MG63 (cell line): ENCODE measurements at places on chromosomes 11 and 22.

GRCh38 chr11:27401833-27402316 lies 38.9 kb upstream of the CCDC34 start:
- no peak for DNase-seq

- DNase-seq: no peak
These were observed 88.5 kb upstream of the ALX4 start for GRCh38 chr11:44398266-44399030.

- peak; percentile 16 for DNase-seq
These were observed 105.5 kb downstream of the DSCAML1 start for GRCh38 chr11:117691516-117691915.

- no peak for DNase-seq
These were observed 25.3 kb downstream of the PLEKHB1 start for GRCh38 chr11:73671701-73672100.

- no peak for DNase-seq
These were observed 70.5 kb downstream of the UBASH3B start for GRCh38 chr11:122726028-122726427.

DNA sequence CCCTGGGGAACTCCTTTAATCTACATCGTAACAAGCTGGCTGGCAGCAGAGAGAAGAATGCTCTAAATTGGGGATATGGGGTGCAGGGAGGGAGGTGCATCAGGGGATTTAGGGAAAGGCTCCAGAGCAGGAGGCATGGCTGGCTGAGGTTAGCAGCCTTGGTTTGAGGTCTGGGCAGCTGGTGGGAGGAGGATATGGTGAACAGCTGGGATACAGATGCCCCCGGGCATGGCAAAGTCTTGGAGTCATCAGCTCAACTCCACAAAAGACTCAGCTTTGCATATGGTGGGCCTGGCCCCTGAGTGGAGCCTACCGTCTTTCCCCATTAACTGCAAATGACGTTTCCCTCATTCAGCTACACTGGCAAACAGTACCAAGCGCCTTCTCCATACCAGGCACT lies 5.4 kb downstream of the FAM83F start:
- DNase-seq: no peak

DNA sequence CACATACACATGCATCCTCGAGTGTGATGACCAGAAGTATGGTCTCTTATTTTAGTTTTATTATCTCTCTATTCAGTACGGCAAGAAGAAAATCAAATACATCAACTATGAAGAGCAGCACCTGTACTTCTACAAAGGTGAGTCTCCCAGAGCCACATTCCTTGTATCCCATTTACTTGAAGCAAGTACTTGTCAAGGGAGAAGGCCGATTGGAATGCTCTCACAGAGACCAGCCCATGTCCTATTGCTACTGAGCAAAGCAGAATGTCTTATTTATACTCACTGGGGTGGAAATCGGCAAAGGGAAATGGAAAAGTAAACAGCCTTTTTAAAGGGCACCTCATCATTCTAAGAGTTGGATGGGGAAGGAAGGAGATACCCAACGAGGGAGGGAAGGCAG lies 72.6 kb upstream of the OR5AK2 start:
- DNase-seq: no peak

GRCh38 chr11:65583589-65583988 lies 7.7 kb downstream of the EHBP1L1 start:
- DNase-seq: no peak

DNA sequence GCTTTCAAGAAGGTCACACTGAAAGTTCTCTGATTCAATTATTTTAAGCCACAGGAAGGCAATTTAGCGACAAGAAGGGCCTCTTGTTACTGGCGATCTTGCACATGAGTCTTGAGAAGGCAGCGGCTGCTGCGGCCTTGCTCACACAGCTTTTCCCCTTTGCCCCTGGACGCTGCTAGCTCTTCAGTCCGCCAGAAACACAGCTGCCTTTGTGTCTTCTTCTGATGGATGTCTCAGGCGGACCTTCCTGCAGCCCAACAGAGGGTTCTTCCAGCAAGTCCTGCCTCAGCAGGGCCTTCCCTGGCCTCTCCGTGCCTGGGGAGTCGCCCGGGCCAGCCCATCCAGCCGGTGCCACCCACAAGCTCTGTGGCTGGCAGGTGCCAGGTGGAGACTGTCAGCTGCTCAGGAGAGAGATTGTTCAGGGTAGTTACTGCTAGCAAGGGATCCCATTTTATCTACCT lies 59.4 kb downstream of the PKNOX2 start:
- no peak for DNase-seq

- DNase-seq: no peak
These were observed 673.2 kb downstream of the BRD1 start for GRCh38 chr22:49154433-49154832.

DNA sequence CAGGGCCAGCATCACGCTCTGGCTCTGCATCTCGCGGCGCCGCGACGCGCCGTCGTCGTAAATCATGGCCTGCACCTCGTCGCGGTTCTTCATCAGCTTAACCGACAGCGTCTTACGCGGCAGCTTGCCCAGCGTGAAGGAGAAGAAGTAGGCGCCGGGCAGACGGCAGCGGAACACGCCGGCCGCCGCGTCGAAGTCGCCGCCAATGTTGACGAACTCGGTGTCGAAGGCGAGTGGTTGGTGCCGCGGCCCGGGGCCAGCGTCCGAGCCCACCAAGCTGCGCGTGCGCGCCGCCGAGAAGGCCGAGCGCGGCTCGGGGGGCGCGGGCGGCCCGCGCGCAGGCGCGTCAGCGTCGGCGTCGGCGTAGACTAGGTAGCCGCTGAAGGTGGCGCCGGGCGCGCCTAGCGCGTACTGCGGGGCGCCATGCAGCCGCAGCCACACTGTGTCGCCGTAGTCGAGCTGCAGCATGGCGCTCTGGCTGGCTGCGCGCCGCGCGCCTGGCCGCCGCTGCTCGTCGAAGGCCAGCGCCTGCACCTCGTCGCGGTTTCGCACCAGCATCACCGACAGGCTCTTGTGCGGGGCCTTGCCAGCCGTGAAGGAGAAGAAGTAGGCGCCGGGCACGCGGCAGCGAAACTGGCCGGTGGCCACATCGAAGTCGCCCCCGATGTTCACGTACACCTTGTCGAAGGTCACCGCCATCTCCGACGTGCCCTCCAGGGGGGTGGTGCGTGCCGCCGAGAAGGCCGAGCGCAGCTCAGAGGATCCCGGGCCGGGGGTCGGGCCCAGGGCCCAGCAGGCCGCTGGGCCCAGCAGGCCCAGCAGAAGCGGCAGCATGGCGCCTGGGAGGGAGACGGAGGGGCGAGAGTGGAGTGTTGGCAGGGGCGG lies 3.7 kb downstream of the FAM180B start:
- no peak for DNase-seq

GRCh38 chr11:10474551-10474950 lies 19.5 kb downstream of the AMPD3 start:
- DNase-seq: no peak

GRCh38 chr22:49775867-49776511 lies 51.7 kb downstream of the BRD1 start:
- DNase-seq: no peak

GRCh38 chr11:112408517-112408916 lies 147.9 kb upstream of the PLET1 start:
- no peak for DNase-seq

DNA sequence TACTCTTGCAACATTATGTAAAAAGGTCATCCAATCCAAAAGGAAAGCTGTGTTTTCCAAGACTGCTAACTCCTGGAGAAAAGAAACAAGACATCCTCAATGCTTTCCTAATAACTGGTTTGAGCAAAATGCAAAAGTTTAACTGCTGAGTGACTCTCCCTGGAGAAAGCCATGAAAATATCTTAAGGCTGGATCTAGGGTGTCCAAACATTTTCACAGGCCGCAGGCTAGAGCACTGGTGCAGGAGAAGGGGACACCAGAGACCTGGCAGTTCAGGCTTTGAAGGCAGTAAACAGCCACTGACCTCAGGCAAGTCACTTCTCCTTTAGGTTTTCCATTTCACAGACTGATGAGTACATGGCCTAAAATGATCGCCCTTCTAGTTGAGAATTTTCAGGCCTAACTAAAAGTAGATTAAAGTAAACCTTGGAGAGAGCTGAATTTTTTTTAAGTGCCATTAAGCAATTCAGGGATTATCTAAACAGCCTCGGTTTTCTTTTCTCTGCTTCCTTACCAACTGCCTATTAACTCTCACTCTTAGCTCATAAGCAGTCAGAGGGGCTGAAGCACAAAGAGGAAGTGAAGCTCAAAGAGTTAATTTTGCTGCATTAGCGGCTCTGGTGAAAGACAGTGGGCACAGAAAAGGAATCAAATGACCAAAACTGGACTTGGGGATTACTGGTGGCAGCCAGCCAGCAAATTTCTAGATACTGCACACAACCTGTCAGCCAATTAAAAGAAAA lies 2.3 kb downstream of the CHKA start:
- no peak for DNase-seq

GRCh38 chr11:107683807-107684206 lies 28.0 kb downstream of the SLN start:
- no peak for DNase-seq

GRCh38 chr11:115379528-115379927 lies 124.7 kb downstream of the CADM1 start:
- no peak for DNase-seq

GRCh38 chr11:123209591-123209990 lies 14.5 kb upstream of the CLMP start:
- no peak for DNase-seq

GRCh38 chr22:42841444-42841843 lies 15.6 kb downstream of the ARFGAP3 start:
- DNase-seq: no peak

- DNase-seq: no peak
These were observed 11.5 kb upstream of the TPP1 start for GRCh38 chr11:6630632-6631291.

DNA sequence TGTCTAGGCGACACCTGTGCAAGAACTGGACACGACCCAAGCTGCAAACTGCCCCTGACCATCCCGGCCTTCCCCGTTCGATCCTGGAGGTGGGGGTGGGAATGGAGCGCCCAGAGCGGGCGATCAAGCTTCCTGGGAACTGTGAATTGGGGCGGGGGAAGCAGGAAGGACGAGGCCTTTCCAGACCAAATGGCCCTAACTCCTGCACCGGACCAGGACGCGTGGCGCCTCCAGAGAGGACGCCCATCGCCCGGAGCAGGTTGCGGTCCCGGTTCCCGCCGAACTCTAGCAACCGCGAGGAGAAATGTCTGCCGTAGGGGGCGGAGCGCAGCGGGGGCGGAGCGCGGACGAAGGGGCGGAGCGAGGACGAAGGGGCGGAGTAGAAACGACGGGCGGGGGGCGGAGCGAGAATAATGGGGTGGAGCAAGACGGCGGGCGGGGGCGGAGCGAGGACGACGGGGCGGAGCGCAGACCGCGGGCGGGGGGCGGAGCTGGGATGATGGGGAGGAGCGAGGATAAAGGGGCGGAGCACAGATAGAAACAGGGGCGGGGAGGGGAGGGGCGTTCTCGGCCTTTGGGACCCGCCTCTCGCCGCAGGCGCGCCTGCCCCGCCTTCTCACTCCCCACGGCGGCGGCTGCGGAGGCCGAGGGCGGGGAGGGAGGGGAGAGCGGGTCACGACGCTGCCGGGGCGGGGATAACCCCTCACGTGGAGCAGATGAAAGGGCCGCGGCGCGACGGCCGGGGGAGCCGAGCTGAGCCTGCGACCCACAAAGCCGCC lies at the start of gene ZNRF3:
Gene ZNRF3, plus strand, starts transcription at position 695 of the 779 bp plus-strand sequence. CDS start 195 bp downstream, outside the sequence.
- peak; percentile 85 for DNase-seq

- DNase-seq: no peak
These were observed 45.6 kb downstream of the DENND5A start for GRCh38 chr11:9219572-9219971.

DNA sequence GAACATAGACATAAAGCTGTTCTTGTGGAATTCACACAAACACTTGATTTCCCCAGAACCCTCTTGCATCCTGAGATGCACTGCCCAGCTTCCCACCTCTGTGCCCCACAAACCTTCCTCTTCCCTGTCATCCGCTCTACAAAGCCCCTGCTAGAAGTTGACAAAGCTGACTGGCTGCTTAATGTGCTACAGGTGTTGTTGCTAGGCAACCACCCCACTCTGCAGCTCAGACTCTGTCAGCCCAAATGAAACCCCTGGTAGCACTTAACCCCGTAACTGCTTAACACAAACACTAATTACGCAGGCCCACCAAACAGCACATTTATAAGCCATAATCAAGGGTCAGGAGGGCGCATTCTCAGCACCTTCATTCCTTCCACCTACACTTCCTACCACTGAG lies 172.0 kb upstream of the CADM1 start:
- DNase-seq: no peak

GRCh38 chr11:6397156-6397555 lies 6.9 kb downstream of the SMPD1 start:
- no peak for DNase-seq

GRCh38 chr22:33605666-33606065 lies 314.6 kb downstream of the LARGE1 start:
- no peak for DNase-seq

- no peak for DNase-seq
These were observed 70.7 kb downstream of the SIK2 start for GRCh38 chr11:111672949-111673348.

DNA sequence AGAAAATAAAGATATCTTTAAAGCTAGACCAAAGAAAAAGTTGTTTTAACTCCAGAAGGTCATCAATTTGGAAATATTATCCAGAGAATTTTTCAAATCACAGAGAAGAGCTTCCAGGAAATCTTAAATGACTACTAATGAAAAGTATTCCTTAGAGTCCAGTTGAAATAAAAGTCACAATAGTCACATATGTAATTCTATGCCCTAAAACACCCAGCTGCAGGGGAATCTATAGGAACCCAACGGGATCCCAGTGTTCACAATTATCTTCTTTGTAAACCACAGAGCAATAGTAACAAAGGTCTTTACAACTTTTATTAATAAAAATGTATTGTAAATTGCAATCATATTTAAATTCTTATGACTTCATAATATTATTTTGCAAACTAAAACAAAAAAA lies 27.1 kb downstream of the MPPED2 start:
- DNase-seq: no peak

DNA sequence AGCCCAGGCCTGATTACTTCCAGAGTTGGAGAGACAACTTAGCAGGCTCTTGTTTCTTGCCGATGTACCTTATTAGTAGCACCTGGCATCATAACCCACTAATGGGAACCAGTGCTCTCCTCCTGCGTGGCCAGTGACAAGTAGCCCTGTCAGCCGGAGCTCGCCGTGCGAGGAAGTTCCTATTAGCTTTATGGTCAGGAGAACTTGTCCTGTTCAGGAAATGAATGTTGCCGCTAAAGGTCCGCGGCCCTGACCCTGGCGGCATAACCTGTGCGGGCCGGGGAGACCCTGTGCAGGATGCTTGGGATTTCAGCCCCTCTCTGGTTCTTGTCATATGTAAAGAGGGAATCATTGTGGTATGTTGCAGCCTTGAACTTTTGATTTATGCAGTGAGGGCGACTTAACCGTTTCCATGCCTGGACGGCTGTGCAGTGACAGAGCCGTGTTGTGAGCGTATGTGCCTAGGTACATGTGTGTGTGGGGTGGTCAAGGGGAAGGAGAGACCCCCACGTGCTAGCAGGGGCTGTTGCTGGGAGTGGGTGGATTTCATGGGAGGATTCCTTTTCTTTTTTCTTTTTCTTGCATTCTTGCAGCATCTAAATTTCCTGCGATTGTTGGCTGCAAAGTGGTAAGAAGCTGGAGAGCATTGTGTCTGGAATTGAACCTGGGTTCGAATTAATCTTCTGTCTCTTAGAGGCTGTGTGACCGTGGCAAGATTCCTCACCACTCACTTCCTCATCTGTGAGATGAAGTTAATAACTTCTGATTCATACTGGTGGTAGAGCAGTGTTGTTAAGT lies 15.2 kb downstream of the ZBTB16 start:
- no peak for DNase-seq

GRCh38 chr11:112877581-112877980 lies 83.6 kb upstream of the NCAM1 start:
- DNase-seq: no peak

GRCh38 chr11:110160016-110160415 lies 66.8 kb downstream of the ZC3H12C start:
- DNase-seq: no peak

- DNase-seq: no peak
These were observed 380.2 kb downstream of the OR4C45 start for GRCh38 chr11:50412832-50413231.
